ENCODE measurements at places on chromosomes 6 and 20.

- peaks cover 6% of the 10 kb centered on the region for H3K36me3 ChIP-seq
- peak within 1 kb of the TSS; percentile 93 for H3K4me3 ChIP-seq
- no peaks in the 10 kb centered on the region for H3K4me1 ChIP-seq
- peak; percentile 72 for DNase-seq
These were observed at the start of gene FAM184A for GRCh38 chr6:119078376-119079282. Gene FAM184A (minus strand): TSS chr6:119078664. CDS start chr6:119078299, 365 bp downstream.

DNA sequence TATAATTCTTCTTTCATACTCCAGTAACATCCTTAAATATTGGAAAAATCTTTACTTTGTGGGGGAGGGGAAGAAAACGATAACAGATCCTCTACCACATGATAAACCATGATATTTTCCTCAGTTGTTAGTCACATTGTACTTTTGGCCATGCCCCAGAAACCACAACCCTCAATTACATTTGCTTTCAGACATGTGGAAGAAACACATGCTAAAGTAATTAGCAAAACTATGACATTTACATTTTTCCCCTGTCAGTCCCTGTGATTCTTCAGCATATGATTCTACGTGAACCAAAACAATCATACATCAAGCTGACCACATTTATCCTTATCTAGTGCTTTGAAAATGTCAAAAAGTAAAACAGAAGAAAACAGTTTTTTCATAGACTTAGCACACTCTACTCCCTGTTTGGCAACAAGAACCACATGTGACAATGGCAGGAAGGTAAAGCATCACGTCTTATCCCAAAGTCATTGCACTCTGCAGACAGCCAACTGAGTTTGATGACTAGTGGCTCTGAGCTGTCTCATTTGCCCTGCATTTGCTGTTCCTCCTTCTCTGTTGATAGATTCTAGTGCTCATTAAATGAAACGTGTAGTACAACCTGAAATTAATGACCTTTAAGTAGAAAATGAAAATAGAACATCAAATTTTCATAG, 505.8 kb upstream of the MARCKS start:
- no peak for DNase-seq
- H3K27me3 ChIP-seq = no peaks in the 10 kb centered on the region
- H3K27ac ChIP-seq = no peak overlapping the region

DNA sequence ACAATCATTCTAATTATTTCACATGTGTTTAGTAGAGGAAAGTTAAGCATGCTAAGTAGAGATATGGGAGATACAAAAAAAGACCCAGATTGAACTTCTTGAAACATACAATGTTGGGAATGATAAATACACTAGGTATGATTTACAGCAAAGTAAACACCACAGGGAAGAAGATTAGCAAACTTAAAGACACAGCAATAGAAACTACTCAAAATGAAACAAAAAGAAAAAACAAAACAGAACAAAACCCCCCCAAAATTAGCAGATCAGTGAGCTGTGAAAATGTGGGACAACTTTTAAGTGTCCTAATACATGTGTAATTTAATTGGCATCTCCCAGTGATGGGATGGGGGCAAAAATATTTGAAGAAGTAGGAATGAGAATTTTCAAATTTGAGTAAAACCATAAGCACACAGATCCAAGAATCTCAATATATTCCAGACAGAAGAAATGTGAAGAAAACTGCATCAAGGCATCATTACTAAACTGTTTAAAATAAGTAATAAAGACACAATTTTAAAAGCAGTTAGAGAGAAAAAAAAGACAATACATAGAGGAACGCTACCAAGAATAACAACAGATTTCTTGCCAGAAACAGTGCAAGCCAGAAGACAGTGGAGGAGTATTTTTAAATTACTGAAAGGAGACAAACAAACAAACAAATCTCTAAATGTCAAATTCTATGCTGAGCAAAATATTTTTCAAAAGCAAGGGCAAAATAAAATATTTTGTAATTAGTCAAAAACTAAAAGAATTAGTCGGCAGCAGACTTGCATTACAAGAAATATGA, 473.7 kb downstream of the QKI start:
- H3K27me3 ChIP-seq = no peaks in the 10 kb centered on the region
- no peak overlapping the region for H3K4me3 ChIP-seq

DNA sequence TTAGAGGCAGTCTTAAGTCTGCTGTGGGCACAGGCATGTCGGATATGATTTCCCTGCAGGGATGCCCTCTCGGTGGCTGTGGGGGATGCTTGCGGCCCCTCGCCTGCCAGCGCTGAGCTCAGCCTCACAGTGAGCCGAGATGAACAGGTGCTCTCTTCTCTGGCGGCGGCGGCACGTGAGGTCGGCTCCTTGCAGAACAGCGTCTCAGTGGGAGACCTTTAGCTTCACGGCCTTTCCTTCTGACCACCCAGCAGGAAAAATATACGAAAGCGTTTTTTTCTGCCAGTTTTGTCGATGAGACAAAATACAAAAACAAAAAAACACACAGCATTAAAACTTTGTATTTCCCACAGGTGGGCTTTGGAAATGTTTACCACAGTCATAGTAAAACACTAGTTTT, 23.6 kb downstream of the FOXA2 start:
- no peaks in the 10 kb centered on the region for H3K36me3 ChIP-seq
- H3K4me3 ChIP-seq = no peak overlapping the region
- H3K27ac ChIP-seq = no peak overlapping the region
- H3K4me1 ChIP-seq = peaks cover 11% of the 10 kb centered on the region

DNA sequence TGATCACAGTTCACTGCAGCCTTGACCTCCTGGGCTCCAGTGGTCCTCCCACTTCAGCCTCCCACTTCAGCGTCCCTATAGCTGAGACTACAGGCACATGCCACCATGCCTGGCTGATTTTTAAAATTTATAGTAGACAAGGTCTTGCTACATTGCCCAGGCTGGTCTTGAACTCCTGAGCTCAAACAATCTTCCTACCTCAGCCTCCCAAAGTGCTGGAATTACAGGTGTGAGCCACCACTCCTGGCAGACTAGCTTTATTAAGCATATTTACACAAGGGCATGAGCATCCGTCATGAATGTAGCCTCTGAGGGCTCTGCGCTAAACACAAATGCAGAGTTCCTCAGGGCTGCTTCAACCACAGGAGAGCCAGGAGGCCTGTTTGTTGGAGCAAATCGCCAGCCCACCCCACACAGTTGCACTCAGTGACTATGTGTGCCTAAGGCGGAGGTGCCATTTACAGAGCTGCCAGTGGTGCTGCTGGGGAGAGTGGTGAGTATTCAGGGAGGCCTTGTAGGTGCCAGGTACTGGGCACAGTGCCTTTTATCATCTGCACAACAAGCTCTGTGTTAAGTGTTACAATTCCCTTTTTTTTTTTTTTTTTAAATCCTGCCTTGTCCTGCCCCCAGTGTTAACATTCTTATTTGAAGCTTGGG, 78.2 kb downstream of the PSMG4 start:
- H3K36me3 ChIP-seq = peaks cover 4% of the 10 kb centered on the region
- H3K4me3 ChIP-seq = no peak overlapping the region
- no peak overlapping the region for H3K27ac ChIP-seq
- no peak for DNase-seq
- no peaks in the 10 kb centered on the region for H3K27me3 ChIP-seq

DNA sequence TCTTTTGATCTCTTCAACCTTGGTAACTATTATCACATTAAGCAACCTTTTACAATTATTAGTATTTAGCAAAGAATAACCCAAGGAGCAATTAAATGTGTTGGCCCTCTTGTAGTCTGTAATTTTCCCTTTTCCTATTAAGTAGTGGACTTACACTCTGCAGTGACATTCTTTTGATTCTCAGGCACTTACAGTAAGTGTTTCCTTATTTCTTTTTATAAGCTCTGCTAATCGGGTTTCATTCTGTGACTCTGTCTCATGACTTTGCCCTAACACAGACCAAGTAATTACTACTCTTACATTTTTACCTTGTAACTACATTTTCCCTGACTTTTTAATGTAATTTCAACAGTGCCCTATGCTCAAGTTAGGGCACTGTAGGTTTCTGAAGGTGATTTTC, 104.0 kb upstream of the EPHA7 start:
- H3K4me3 ChIP-seq = no peak overlapping the region
- H3K36me3 ChIP-seq = no peaks in the 10 kb centered on the region
- no peaks in the 10 kb centered on the region for H3K4me1 ChIP-seq
- no peak overlapping the region for H3K27ac ChIP-seq

DNA sequence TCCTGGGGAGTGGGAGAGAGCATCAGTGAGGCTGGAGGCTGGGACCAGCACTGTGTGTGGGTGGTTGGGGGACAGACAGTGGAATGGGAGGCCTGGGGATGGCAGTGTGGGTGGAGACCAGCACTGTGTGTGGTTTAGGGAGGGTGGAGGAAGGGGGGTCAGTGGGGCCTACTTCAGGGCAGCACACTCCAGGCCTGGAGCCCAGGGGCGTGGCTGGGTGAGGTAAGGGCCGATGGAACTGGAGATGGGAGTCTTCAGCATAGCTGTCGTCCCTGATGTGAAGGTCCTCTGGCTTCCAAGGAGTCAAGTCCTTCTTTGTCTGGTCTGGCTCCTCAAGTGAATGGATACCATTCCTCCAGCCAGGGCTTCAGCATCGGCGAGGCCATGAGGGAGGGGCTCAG, 18.6 kb downstream of the KCNK17 start:
- H3K4me1 ChIP-seq = peaks cover 10% of the 10 kb centered on the region
- no peaks in the 10 kb centered on the region for H3K27me3 ChIP-seq
- no peak for DNase-seq

GRCh38 chr6:1756472-1757129, 146.9 kb downstream of the FOXC1 start:
- no peaks in the 10 kb centered on the region for H3K27me3 ChIP-seq
- H3K4me1 ChIP-seq = no peaks in the 10 kb centered on the region
- H3K36me3 ChIP-seq = peaks cover 2% of the 10 kb centered on the region
- H3K4me3 ChIP-seq = no peak overlapping the region
- no peak overlapping the region for H3K27ac ChIP-seq
- DNase-seq = no peak

- no peak overlapping the region for H3K4me3 ChIP-seq
- H3K36me3 ChIP-seq = no peaks in the 10 kb centered on the region
- no peaks in the 10 kb centered on the region for H3K4me1 ChIP-seq
- DNase-seq = no peak
These were observed 129.7 kb upstream of the FAM83B start for GRCh38 chr6:54716877-54717276.

GRCh38 chr6:117870486-117871242, 36.4 kb upstream of the SLC35F1 start:
- no peak overlapping the region for H3K4me3 ChIP-seq
- H3K27me3 ChIP-seq = no peaks in the 10 kb centered on the region
- DNase-seq = no peak
- no peak overlapping the region for H3K27ac ChIP-seq

- no peak overlapping the region for H3K4me3 ChIP-seq
- no peaks in the 10 kb centered on the region for H3K4me1 ChIP-seq
- H3K36me3 ChIP-seq = no peaks in the 10 kb centered on the region
These were observed 121.7 kb upstream of the MARCKS start for GRCh38 chr6:113735491-113735890.

DNA sequence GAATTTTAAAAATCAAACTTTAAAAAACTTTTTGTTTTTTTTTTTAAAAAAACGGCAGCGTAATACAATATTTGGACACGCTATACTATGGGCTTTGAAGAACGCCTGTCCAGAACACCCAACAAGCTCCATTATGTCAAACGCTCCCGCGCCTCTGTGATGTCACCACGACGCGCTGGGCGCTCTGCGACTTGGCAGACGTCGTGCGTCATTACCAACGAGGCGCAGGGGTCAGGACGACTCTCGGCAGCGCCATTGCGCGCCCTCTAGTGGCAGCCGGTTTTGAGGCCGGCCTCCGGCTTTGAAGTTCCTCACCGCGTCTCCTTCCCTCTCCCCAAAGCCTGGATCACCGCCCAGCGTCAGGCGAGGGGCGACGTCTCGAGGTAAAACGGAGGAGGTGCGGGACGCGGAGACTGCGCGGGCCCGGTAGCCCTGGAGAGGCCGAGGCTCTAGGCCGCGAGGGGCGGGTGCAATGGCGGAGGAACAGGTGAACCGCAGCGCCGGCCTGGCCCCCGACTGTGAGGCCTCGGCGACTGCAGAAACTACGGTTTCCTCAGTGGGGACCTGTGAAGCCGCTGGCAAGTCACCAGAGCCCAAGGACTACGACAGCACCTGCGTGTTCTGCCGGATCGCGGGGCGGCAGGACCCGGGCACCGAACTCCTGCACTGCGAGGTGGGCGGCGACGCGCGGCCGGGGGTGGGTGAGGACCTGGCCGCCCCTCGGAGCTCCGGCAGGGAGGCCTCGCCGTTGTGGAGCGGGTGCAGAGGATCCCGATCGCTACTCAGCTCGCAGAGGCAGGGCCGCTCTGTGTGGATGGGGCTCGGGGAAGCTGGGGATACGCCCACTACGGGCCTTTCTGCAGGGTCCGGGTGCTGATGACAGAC, at the start of gene HINT3:
Gene HINT3, plus strand, starts transcription at position 265 of the 885 bp plus-strand sequence. Its CDS starts 208 bp downstream, at position 473.
- no peak within 1 kb of the TSS for H3K4me3 ChIP-seq
- H3K27me3 ChIP-seq = no peaks in the 10 kb centered on the region
- H3K4me1 ChIP-seq = 0 out of 2 replicates have a peak, but pooled peaks cover 2% of the 10 kb centered on the region
- DNase-seq = peak; percentile 97

GRCh38 chr6:135527960-135528249, 30.4 kb upstream of the AHI1 start:
- H3K4me1 ChIP-seq = no peaks in the 10 kb centered on the region
- no peak for DNase-seq
- H3K4me3 ChIP-seq = no peak overlapping the region

- H3K4me3 ChIP-seq = no peak overlapping the region
- H3K27me3 ChIP-seq = no peaks in the 10 kb centered on the region
- H3K27ac ChIP-seq = no peak overlapping the region
These were observed 303.9 kb upstream of the SGK1 start for GRCh38 chr6:134621858-134622257.

- no peak overlapping the region for H3K27ac ChIP-seq
- H3K27me3 ChIP-seq = no peaks in the 10 kb centered on the region
- H3K4me1 ChIP-seq = no peaks in the 10 kb centered on the region
- H3K4me3 ChIP-seq = no peak overlapping the region
These were observed 105.1 kb downstream of the TOX2 start for GRCh38 chr20:44019638-44020335.

DNA sequence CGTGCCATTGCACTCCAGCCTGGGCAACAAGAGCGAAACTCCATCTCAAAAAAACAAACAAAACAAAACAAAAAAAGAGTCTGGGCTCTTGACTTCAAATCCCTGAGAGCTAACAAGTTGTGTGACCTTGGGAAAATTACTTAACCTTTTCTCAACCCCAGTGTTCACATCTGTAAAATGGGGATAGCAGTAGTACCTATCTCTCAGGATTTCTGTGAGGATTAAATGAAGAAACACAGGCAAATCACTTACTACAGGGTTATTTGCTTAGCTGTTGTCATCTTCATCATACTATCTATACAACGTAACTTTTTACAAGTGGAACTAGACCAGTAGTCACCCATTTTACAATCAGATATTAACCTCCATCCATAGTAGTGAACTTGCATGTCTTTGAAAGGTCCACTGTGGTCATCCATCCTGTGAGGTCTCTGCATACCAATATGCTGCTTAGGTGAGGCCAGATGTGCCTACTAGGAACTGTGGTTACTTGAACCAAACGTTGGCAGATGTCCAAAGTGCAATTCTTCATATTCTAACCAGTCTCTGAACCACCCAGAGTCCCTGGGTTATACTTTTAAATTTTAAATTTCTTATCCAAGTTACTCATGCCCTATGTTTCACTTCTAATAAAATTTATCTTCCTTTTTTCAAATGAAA, 128.9 kb upstream of the BEND3 start:
- no peaks in the 10 kb centered on the region for H3K27me3 ChIP-seq
- no peak overlapping the region for H3K27ac ChIP-seq
- no peak overlapping the region for H3K4me3 ChIP-seq
- H3K36me3 ChIP-seq = no peaks in the 10 kb centered on the region
- no peak for DNase-seq

GRCh38 chr6:26075063-26075717, 12.0 kb upstream of the HFE start:
- no peaks in the 10 kb centered on the region for H3K4me1 ChIP-seq
- no peak overlapping the region for H3K4me3 ChIP-seq
- H3K27me3 ChIP-seq = no peaks in the 10 kb centered on the region
- DNase-seq = peak; percentile 51
- no peak overlapping the region for H3K27ac ChIP-seq
